ENCODE measurements at places on chromosomes 4 and X.

GRCh38 chr4:165553221-165553810 lies 174.5 kb downstream of the CPE start:
- no peak for DNase-seq

- DNase-seq: no peak
Observed at GRCh38 chr4:56803471-56803870, 18.0 kb downstream of the SPINK2 start.

DNA sequence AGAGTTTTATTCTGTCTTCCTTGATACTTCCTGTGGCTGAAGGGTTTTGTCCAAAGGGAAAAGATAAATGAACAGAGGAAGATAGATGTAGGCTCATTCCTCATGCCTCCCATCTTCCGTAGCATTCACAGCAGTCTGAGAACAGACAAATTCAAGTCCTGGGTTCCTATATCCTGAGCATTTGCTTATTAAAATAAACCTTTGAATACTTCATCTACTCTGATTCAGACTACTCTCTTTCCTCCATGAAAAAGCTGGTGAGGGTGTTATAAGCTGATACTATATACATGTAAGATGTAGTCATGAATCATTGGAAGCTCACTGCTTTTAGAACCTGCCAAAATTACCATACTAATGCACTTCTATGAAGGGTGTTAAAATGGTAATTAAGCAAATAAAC lies 61.2 kb downstream of the GAB1 start:
- DNase-seq: no peak

DNA sequence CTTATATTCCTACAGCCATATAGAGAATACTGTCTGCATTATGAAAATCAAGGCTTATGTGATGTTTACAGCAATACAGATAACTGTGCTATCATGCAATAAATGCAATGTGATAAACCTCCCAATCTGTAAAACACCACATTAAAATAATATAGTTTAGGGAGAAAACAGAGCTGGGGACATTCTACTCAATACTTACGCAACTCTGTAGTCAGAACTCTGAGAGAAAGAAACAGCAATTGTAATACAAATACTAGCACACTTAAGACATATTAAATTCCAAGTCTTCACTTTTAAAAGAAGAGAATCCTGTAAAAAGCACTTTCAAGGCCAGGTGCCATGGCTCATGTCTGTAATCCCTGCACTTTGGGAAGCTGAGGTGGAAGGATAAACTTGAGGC lies 61.4 kb downstream of the ANKRD17 start:
- DNase-seq: no peak

DNA sequence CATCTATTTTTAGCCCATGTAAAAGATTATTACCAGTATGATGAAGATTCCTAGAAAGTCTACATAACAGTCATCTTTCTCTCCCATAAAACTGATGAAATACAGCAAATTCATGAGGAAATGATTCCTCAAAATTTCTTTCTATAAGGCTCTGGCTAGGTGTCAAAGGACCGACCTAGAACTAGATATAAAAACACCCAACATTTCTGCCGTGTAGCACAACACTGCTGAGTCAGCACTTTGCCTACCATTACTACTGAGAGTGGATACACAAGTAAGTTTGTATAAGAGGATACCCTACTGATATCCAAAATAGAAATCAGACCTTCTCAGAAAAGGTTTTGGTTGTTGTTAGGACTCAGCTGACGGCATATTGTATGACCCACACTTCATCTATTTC lies 24.7 kb downstream of the TMEM47 start:
- no peak for DNase-seq

DNA sequence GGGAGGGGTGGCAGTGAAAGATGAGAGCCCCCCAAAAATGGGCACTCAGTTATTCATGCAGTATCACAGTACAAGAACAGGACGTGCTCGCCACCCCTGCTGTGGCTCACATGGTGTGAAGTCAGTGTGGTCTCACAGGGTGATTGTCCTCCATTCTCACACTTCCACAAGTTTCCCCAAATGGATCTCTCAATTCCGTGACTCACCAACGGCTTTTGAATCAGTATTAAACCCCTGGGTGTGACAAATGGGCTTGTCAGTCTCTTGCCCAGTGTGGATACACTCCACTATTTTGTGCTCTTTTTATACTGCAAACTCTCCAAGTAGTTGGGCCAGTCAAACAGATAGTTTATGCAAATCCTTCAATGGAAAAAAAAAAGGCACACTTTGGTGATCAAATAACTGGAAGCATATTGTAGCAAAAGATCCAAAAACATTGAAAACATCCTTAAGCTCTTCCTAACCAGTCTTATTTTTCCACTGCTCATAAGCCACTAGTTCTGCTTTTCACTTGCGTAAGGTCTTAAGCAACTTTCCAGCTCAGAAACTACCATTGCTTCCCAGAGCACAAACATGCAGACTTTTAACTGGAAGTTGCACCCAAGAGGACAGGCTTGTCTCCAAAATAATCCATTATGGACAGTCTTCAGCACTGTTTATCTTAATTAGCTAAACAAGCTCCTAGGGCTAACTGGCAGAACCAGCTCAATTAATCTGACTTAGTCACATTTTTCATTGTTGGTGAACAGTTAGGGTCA lies 365.7 kb downstream of the PPP3CA start:
- DNase-seq: no peak

DNA sequence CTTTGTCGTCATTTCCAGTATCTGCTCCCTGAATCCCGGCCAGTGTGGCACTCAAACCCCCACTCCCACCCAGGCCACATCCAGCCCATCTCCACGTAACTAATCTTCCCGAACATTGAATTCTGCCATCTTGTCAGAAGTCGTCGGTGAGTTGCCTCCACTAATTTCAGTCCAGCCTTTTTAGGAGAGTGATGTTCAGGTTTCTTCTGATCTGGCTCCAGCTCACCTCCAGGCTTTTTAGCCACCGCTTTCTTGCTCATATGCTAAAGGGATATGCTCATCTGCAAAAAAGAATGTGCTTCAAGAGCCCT lies 1.3 kb downstream of the TMEM165 start:
- DNase-seq: no peak
